ENCODE measurements at places on chromosomes 5 and 9.

DNA sequence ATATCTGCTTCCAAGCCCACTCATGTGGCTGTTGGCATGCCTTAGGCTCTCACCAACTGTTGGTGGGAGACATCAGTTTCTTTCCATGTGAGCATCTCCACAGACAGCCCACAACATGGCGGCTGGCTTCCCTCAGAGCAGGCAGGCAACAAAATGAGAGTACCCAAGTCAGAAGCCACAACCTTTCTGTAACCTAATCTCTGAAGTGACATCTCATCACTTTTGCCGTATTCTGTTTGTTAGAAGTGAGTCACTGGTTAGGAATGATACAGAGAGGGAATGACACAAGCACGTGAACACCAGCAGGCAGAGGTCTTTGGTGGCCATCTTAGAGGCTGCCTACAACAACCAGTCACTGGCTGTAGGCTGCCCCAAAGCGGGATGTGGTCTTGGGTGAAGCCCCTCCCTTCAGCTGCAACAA lies 88.6 kb upstream of the RASGRF2 start:
- DNase-seq, result no peak

GRCh38 chr5:170573114-170573513 lies 69.3 kb downstream of the KCNIP1 start:
- no peak for DNase-seq

DNA sequence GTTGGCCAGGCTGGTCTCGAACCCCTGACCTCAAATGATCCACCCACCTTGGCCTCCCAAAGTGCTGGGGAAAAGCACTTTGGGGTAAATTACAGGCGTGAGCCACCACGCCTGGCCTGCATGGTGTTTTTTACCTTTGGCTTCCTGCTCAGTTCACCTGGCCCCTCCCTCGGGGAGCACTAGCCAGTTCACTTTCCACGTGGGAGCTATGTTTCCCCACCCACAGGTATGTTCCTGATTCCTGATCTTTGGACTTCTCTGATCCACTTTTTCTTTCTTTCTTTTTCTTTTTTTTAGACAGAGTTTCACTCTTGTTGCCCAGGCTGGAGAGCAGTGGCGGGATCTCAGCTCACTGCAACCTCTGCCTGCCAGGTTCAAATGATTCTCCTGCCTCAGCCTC lies 15.8 kb downstream of the DAB2IP start:
- DNase-seq, result no peak

DNA sequence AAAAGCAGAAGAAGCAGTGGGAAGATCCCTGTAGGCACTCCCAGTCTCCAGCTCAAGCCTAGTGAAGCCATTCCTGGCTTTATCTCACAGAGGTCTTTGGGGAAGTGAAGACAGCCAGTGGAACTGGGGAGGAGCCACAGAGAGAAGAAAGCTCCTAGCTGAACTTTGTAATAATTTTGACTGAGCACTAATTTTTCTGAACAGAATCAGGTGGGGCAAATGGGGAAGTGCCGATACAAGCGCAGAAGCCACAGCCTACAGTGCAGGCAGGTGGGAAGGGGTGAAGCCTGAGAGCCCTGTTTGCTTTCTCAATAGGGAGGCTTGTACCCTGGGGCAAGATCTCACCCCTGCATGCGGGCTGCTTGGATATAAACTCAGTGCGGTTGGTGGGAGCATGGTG lies 48.4 kb upstream of the SNAPC3 start:
- no peak for DNase-seq

GRCh38 chr9:98576354-98576753 lies 132.4 kb downstream of the GABBR2 start:
- no peak for DNase-seq

GRCh38 chr5:104890767-104891166 lies 1328.2 kb upstream of the NUDT12 start:
- no peak for DNase-seq

DNA sequence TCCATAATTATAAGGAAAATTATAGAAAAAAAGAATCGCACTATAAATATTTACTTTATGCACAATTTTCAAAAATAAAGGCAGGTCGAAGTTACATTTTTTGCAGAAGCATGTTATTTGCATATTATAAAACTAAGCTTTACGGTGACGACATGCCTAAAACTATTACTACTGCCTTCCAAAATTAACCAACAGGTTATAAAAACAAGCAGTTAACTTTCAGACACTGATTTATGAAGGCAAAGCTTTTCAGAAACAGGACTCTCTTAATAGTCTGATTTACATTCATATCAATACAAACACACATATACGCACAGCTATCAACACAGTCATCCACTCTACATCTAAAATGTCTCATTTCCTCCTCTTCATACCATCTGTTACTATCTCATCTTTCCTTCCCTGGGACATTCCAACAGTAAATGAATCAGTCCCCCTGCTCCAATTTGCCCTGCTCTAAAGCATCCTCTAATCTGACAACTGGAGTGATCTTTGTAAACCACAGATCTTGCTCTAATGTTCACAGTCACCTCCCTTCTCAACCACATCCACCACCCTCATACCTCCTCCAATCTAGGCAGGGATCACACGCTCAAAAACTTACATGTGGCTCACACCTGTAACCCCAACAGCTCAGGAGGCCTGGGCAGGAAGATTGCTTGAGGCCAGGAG lies 21.6 kb downstream of the FBXW11 start:
- DNase-seq, result no peak

DNA sequence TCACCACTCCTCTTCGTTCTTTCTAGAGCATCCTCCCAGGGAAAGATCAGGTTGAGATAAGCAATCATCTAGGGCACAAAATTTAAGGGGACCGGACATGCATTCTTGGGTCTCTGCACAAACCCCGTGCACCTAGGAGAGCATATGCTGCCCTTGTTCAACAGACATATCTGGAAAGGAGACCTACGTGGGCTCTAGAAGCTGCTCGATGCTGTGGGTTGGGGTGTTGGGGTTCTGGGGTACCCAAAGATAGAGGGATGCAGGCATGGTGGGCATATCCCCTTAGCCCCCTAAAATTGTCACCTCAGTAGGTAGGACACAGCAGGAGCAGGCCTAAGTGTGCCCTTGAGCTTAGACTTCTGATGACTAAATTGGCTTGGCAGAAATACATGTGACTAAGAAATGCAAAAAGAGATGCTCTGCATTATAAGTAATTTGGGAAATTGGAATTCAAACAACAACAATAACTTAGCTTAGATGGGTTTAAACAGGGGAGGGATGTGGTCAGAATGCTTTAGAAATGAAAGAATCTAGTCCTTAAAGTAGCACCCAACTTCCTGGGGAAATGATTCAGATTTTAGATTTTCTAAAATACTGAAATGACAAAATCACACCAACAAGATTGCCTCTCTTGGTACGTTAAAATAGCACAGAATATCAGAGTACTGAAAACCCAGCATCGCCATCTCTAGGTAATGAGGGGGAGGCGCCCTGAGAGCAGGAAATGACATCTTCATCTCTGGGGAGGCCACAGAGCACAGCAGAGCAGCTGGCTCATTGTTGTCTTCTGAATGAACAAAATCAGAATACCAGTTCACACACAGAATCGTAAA lies 172.3 kb downstream of the GNA14 start:
- no peak for DNase-seq

GRCh38 chr5:179614745-179615144 lies 8.7 kb downstream of the HNRNPH1 start:
- DNase-seq, result no peak

DNA sequence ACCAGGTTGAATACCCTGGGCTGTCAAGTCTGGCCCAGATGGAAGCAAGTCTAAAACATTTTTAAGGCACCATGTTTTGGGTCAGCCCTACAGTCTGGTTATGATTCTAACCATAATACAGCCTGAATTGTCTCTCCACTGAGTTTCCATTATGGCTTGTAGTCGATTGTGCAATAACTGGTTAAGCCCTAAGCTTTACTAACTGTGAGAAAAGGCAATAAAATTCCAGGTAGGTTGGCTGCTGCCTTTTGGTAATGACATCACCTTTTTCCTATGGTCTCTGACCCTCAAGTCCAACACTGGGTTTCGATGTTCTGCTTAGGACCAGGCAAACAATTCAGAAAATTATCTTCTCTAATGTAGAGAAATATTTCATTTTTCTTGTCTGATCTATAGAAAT lies 243.3 kb downstream of the ACTL7B start:
- DNase-seq, result no peak

DNA sequence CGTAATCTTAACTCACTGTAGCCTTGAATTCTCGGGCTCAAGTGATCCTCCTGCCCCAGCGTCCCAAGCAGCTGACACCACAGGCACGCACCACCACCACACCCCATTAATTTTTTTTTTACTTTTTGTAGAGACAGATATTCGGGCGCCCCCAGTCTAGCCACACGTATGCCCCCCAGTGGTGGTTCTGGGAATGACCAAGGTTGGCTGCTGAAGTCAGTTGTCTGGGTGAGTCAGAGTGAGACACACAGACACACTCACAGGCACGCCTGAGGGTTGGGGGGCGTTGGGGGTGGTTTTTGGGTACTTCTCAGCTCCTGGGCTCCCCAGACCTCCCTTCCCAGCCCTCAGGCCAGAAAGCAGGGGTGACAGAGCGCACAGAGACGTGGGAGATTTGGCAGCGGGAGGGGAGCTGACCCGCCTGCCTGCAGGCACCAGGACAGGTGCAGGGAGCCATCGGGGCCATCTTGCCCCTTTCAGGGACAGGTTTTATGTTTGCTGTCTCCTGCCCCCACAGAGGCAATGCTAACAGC lies 4.2 kb upstream of the ENTPD8 start:
- no peak for DNase-seq

DNA sequence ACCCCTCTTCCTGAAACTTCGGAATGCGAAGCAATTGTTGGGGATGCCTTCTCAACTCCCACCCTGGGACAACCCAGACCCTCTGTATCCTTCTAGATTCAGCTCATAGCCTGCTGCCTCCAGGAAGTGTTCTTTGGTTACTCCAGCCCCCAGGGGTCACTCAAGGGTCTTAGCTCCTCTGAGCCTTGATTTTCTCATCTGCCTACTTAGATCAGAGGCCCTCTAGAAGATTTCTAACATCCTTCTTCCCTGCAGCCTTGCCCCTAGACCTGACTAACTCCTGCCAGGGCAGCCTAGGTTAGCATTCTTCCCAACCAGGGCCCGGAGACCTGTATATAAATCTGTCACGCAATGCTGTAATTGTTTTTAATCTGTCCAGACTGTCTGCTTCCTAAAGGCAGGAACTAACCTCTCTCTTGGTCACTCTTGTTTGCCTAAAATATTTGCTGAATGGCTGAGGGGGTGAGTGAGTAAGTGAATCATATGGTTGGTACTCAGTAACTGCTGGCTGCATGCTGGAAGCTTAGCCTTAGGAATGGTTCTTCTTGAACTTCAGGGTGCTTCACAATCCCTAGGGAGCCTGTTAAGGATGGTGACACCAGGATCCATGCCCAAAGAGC lies 8.2 kb downstream of the GALNT10 start:
- DNase-seq, result no peak

- no peak for DNase-seq
Measured at GRCh38 chr5:109196087-109196822, 213.5 kb downstream of the PJA2 start.

- no peak for DNase-seq
Measured at GRCh38 chr5:135248801-135249231, 150.2 kb downstream of the MACROH2A1 start.

GRCh38 chr9:133711428-133712220 lies 26.5 kb downstream of the SARDH start:
- no peak for DNase-seq

DNA sequence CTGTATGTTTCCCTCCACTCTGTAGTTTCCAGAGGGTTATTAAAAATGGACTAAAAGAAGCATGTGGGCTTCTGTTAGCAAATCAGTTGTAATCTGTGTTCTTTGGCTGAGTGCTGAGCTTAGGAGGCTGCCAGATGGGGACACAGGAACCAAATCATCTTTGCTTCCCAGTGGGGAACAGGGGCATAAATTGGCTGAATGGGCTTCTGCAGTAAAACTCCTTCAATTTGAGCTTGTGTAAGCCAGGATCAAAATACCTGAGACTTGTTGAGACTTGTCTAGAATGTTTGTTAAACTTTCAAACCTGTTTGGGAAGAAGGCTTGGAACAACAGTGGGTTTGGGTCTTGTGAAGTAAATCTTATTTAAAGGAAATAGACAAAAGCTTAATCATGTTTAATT lies 32.2 kb upstream of the TNFAIP8 start:
- DNase-seq, result no peak

GRCh38 chr5:36692791-36693763 lies 86.7 kb downstream of the SLC1A3 start:
- peak; percentile 67 for DNase-seq

- no peak for DNase-seq
Measured at GRCh38 chr5:90548069-90548593, 10.5 kb upstream of the ADGRV1 start.

- no peak for DNase-seq
Measured at GRCh38 chr5:158565017-158565789, 534.5 kb downstream of the EBF1 start.

GRCh38 chr5:88487066-88487465 lies 218.4 kb upstream of the TMEM161B start:
- no peak for DNase-seq

- no peak for DNase-seq
Measured at GRCh38 chr9:91734371-91734981, 215.6 kb downstream of the ROR2 start.

GRCh38 chr5:54719384-54720283 lies 202.1 kb downstream of the SNX18 start:
- DNase-seq, result no peak

DNA sequence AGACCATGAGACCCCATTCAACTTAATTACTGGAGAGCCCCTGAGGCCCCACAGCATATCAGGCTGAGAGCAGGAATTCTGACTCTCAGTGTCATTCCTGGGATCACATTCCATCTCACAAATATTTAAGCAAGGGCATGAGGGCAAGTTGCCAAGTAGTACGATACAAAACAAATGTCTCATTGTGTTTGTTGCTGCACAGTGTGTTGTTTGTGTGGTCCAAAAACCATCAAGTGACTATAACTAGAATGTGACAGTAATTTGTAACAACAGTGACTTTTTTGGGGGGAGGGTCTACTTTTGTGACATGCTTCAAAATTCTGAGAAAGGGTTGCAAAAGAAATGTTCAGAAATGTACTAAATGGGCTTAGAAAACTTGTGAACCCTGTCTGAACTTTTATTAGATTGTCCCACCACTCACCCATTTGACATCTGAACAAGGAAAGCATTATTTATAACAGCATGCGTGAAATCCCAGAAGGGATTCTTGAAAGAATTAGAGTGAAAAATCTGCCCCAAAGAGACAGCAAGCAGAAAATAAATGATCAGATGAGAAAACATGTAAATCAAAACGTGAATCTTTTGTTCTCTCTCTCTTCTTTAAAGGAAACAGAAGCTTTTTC lies 347.0 kb downstream of the NTRK2 start:
- no peak for DNase-seq

DNA sequence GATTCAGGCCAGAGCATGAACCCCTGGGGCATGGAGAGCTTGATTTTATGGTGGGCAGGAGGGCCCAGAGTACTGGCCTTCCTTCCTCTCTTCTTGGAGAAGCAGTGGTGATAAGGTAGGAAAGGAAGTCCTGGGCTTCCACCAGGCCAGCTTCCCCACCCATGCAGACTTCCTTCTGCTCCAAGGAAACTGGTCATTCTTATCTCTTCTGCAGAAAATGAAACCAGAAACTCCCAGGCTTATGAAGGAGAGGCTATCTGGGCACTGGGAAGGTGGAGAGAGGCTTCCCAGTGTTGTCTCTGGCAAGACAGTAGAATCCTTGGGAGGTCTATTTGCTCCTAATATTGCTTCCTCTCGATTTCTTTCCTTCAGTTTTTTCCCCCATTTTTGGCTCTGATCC lies 110.5 kb upstream of the EQTN start:
- DNase-seq, result no peak

Data from iPS DF 6.9 (cell line).